ENCODE measurements at places on chromosomes 12 and 14. TPM values are rescaled to one million over a fixed set of nuclear protein-coding genes. Genes with fewer than 3 reads are reported as not detected.

DNA sequence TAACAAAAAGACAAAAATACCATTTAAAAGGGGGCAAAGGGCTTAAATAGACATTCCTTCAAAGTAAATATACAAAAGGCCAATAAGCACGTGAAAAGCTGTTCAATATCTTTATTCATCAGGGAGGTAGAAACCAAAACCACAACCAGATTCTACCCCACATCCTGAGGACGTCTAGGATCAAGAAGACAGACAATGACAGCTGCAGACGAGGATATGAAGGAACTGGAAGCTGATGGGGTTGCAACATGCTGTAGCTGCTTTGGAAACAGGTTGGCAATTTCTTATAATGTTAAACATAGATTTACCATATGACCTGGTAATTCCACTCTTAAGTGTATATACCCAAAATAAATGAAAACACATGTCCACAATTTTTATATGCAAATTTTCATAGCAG, 85.1 kb upstream of the C14orf180 start:
- no peak for DNase-seq

- DNase-seq, result no peak
Observed at GRCh38 chr12:82124711-82125380, 233.3 kb downstream of the CCDC59 start.

Gene TNS2
- total RNA-seq, result 3.4 TPM

DNA sequence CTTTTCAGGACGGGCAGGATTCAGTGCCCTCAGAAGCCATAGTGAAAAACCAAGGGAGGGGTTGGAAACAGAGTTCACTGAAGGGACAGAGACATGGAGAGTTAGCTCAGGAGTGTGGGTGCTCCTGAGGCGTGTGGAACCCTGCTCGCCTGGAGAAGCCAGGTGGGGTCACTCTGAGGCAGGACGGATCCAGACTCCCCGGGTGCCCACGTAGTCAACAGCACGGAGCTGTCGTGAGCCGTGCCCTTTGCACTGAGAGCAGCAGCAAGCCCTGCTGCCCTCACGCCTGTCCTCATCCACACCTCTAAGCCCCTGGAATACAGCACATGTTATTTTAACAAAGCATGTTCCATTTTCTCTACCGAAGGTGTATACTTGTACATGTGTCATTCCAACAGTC, 114.7 kb downstream of the FBXL14 start:
- no peak for DNase-seq

DNA sequence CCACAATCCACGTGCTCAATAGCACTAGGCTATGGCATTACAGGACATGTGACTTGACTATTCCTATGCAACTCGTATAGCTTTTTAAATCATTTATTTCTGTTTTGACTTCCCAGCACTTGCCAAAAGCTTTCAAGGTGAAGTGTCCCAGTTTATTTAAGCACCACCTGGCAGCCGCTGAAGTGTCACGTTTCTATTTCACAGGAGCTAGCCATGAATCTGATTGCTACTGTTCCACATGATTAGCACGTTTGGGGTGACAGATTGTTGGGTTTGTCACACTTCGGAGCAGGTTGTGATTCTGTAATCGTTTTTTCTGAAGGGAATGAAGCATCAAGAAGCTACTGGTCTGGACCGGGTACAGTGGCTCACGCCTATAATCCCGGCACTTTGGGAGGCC, 39.9 kb upstream of the BICDL1 start:
- DNase-seq, result no peak

- DNase-seq, result no peak
Observed at GRCh38 chr12:4009979-4010704, 136.9 kb upstream of the PARP11 start.

Gene ASCL4
- total RNA-seq, result not detected

Gene CACNA2D4
- total RNA-seq, result 0.41 TPM

- DNase-seq, result no peak
Observed at GRCh38 chr14:104076743-104077142, 8.8 kb upstream of the ASPG start.

Gene C12orf50
- 0.20 TPM for total RNA-seq

GRCh38 chr12:28775556-28775955, 373.5 kb upstream of the FAR2 start:
- DNase-seq, result no peak
